ENCODE measurements at places on chromosomes 13 and 19. TPM values are rescaled to one million over a fixed set of nuclear protein-coding genes. Genes with fewer than 3 reads are reported as not detected.

RETN gene
- polyA plus RNA-seq = not detected

APOC4 gene
- not detected for polyA plus RNA-seq

FAM83E gene
- 1.2 TPM for polyA plus RNA-seq

SIGLEC14 gene
- not detected for polyA plus RNA-seq

PDS5B gene
- 28.9 TPM for polyA plus RNA-seq

ZNF534 gene
- polyA plus RNA-seq = 2.9 TPM

BCL2L12 gene
- polyA plus RNA-seq = not detected

MYPOP gene
- 2.3 TPM for polyA plus RNA-seq

NCAN gene
- 59.5 TPM for polyA plus RNA-seq

LILRB1 gene
- polyA plus RNA-seq = not detected

CCL25 gene
- polyA plus RNA-seq = 1.9 TPM

LIM2 gene
- not detected for polyA plus RNA-seq

ZNF66 gene
- polyA plus RNA-seq = 2.1 TPM

FREM2 gene
- 0.19 TPM for polyA plus RNA-seq

PRR20C gene
- polyA plus RNA-seq = not detected

GFY gene
- not detected for polyA plus RNA-seq

BST2 gene
- not detected for polyA plus RNA-seq

CABP5 gene
- not detected for polyA plus RNA-seq

KIR2DL3 gene
- polyA plus RNA-seq = not detected

SUGP1 gene
- 82.0 TPM for polyA plus RNA-seq

NXNL1 gene
- polyA plus RNA-seq = not detected

Measured in neural cell (in vitro differentiated cells).